Nucleus accumbens (tissue), 56 donors: ENCODE measurements at places on chromosomes 7 and 10.

- DNase-seq, result no peak
Observed at GRCh38 chr10:55233505-55233904, 432.5 kb upstream of the PCDH15 start.

DNA sequence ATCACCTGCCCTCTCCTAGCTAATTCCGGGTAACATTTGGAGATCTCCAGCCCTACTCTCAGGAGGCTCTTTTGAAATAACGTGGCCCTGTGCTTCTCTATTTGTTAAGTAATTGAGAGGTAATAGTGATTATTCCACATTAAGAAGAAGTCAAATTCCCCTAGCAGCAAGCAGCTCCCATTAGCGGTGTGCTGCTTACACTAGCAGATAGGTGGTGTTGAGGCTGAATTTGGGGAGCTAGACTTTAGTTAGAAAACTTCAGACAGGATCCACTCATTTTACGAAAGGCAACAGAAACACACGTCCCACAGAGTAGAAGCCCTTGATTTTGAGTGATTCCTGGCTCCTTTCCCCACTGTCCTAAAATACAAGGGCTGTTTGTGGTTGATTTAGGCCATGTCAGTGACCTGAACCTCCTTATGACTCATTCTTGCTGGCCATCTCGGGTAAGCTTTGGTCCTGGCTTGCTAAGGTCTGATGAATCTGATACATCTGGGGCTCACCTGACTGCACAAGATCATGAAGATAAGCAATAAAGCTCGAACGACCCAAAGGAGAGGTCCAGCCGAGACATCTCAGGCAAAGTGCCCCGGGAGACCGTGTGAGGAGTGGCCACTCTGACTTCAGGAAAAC, 77.2 kb downstream of the FAM204A start:
- DNase-seq, result no peak

- DNase-seq, result no peak
Observed at GRCh38 chr10:96688789-96689188, 31.5 kb downstream of the PIK3AP1 start.

GRCh38 chr7:86149024-86149665, 494.6 kb upstream of the GRM3 start:
- no peak for DNase-seq

- no peak for DNase-seq
Observed at GRCh38 chr10:69718951-69719350, 82.8 kb upstream of the COL13A1 start.

DNA sequence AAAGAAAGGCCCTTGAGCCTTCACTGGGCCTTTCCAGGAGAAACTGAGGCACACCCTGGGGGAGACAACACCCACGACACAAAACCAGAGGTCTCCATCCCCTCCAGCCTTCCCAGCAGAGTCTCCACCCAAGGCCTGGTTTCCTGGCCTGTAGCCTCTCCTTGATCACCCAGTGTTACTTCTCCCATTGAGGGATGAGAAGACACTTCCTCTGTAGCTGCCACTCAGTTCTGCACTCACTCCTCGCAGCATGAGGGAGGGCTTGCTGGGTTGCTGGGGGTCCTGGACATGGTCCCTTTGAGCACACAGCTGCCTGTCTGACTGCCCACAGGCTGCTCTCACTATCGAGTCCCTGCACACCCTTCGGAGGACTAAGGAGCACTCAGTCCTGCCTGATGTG, 438.1 kb upstream of the FOXK1 start:
- no peak for DNase-seq

DNA sequence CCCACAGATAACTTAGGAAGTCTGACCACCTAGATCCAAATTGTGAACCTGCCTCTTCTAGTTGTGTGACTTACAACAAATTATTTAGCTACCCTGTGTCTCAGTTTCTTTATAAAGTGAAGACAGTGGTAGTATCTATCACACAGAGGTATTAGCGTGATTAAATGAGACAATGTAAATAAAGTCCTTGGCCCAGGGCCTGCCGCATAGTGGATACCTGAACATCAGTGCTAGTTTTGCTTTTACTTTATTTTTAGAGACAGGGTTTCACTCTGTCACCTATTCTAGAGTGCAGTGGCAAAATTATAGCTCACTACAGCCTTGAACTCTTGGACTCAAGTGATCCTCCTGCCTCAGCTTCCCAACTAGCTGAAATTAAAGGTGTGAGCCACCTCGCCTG, 177.1 kb downstream of the CDK14 start:
- no peak for DNase-seq

- no peak for DNase-seq
Observed at GRCh38 chr10:95306318-95306650, 15.5 kb upstream of the PDLIM1 start.

- no peak for DNase-seq
Observed at GRCh38 chr10:58833771-58834561, 321.3 kb downstream of the BICC1 start.

DNA sequence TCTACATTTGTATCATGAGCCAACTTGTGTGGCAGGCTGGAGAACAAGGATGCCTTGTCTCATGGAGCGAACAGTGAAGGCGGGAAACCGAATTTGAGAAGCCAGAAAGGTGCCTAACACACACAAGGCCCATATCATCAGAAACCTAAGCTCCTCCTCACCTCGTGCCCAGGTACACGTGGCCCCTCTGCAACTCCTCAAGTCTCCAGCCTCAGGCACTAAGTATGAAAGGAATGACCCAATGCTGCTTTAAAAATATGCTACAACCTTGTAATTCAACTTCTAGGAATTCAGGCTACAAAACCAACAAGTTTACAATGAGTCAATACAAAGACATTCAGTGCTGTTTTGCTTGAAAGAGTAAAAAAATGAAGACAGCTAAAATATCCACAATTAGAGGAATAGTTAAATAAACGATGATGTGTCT, 95.7 kb downstream of the CDK6 start:
- DNase-seq, result no peak

- no peak for DNase-seq
Observed at GRCh38 chr7:40899151-40899550, 764.3 kb downstream of the SUGCT start.

DNA sequence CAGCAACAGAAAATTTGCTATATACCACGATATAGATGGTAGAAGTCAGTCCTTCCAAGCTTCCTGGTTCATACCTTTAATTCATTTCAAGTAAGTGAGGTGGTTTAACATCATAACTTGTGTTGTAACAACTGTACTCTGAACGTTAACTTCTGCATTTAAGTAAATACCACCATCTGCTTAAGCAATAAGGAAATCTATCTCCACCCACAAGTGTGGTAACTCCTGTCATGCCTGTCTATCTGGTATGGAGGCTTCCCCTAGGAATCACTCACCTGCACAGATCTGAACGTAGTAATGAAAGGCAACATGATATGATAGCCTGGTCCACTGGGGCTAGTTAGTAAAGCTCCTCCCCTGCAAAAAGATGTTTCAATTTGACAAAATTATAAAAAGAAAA, 2.3 kb downstream of the ERLIN1 start:
- DNase-seq, result no peak

GRCh38 chr10:75350791-75351190, 50.8 kb downstream of the ZNF503 start:
- no peak for DNase-seq

DNA sequence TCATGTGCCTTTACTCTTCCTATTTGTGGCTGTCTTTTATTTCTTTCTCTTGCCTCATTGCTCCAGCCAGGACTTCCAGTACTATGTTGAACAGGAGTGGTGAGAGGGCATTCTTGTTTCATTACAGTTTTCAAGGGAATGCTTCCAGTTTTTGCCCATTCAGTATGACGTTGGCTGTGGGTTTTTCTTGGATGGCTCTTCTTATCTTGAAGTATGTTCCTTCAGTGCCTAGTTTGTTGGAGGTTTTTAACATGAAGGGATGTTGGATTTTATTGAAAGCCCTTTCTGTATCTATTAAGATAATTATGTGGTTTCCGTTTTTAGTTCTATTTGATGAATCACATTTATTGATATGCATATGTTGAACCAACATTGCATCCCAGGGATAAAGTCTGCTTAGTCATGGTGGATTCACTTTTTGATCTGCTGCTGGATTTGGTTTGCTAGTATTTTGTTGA, 96.8 kb downstream of the GLCCI1 start:
- DNase-seq, result no peak

DNA sequence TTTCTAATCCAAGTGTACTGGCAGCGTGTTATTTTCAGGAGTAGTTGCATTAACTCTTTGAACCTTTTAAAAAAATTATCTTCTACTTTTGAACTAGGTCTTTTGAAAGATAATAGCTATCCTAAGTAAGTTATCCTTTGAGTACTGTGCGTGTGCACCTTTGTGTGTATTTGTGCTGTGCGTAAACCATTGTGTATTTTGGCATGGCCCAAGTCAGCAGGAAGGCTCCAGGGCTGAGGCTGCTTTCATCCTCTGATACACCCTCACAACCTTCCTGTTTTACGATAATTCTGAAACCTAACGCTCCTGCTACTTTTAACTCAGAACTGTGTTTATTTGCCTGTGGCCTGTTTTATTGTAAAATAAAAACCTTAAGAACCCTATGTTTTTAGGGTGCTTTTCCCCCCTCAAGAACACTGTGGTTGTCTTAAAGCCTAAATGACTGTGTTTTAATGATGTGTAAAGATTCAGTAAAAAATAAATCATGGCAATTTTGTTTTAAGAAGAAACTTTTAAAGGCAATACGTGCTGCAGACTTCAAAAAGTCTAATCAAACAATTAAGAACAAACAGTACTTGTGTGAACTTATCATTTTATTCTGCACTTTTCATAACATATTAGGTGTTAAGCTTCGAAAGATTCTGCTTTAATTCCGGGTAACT, 57.5 kb downstream of the HDAC9 start:
- no peak for DNase-seq

GRCh38 chr10:3574451-3574850, 210.6 kb downstream of the KLF6 start:
- DNase-seq, result no peak

- no peak for DNase-seq
Observed at GRCh38 chr7:159098424-159098786, 46.3 kb downstream of the VIPR2 start.

DNA sequence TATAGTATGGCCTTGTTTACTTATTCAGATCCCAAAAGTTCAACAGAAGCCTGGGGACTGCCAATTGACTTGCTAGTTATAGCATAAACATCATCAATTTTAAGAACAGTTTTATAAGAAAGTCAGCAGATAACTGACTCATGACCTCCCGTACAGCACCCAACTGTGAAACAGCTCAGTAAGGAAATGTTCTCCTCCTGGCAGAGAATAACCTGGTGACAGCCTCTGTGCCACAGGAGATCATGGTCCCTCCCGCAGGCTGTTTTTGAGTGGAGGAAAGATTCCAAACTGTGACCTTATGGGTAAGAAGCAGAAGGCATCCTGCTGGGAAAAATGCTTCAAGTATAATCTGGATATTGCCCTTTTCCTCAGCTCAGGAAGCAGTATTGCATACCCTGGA, 182.5 kb downstream of the SEMA3D start:
- no peak for DNase-seq

DNA sequence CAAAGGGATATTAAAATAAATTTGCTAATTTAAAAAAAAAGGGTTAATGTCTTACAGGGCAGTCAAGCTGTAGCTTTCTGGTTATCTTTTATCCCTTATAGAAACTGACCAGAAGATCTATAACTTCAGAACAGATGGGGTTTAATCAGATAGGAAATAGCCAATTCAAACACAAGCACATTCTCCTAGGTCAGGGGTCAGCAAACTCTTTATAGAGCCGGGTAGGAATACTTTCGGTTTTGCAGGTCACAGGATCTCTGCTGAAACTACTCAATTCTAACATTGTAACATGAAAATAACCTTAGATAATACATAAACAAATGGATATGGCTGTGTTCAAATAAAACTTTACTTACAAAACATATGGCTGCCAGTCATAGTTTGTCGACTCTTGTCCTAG, 479.8 kb downstream of the ADRA2A start:
- no peak for DNase-seq

DNA sequence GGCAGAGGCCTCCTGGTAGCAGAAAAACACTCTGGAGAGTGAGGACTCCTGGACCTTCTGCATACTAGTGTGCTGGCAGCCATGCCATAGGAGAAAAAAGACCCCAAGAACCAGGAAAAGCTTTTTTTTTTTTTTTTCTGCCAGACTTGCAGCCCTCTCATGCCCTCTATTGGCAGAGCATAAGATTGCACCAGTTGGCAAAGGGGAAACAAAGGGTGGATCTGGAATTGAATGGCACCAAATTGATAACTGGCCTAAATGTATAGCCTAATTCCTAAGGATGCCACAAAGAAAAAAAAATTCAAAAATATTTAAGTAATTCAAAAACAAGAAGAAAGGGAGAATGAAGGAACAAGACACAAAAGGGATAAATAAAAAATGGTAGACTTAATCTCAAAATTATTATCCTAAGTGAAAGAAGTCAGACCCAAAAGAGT, 112.5 kb upstream of the GHITM start:
- no peak for DNase-seq
